ENCODE measurements at places on chromosomes 5 and 9.

- no peak for DNase-seq
These were observed 109.2 kb downstream of the OSTF1 start for GRCh38 chr9:75197561-75197960.

GRCh38 chr5:133817456-133817855 lies 151.0 kb downstream of the C5orf15 start:
- DNase-seq = no peak

- no peak for DNase-seq
These were observed 58.7 kb upstream of the PRR16 start for GRCh38 chr5:120405286-120405864.

GRCh38 chr5:129177451-129177850 lies 82.9 kb downstream of the ISOC1 start:
- DNase-seq = no peak

DNA sequence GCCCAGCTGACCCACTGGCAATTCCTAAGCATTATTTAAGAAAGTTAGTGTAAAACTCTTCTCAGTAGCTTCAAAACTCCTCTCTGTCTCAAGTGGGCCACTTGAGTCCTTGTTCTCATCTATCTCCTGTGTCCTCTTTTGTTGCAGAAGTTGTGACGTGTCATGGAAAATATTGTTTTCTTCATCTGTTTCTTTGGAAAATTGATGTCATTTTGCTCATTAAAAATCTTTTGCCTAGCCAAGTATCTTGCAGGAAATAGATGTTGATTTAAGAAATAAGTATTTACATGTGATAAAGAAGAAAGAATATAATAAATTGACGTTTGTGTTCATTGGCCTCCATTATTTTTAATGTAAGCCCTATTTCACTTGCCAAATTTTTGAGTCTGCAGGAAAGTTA lies 1158.4 kb upstream of the SEMA6A start:
- DNase-seq = no peak

DNA sequence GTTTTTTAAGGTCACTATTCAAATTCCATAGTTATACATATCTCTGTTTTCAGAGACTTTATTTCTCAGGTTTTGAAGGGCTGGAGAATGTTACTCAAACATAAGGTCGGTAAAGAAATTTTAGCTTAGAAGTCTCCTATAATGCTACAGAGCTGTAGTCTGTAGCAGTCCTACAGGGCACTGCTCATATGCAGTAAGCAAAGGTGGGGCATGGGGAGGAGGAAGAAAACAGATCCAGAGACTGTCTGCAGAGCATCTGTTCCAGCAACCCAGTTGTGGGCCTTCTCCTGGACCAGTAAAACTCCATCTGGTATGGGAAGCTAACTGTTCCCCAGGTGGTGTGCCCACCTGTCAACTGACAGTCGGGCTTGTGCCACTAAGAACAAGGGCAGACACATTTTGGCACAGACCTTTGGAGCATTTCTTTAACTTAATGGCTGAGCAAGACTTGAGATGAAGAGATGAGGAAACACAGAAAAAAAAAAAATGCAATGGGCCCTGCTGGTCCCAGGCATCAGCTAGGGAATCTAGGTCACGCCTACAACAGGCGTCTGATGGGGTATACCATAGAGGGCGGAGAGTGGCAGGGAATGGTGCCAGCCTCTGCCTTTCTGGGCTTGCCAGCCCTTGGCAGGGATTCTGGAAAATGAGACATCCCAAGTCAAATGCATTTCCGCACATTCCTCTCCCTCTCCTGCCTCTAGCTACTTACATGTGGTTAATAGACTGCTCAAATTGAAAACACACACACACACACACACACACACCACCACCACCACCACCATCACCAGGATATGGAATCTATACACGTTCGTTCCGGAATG lies 218.9 kb downstream of the ARL15 start:
- DNase-seq = no peak

DNA sequence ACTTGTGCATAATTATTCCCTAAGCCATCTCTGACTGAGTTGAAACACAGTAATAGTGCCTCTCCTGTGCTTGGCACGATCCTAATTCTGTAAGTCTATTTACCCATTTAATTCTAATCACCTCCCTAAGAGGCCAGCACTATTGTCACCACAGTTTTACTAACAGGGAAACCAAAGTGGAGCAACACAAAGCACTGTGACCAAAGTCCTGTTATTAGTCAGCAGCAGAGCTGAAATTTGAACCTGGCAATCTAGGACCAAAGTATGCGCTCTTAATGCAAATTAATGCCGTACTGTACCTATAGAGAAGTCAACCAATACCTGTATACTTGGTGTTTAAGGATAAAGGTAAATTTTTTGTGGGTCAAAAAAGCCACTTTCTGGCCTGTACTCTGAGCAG lies 77.1 kb upstream of the CNTLN start:
- no peak for DNase-seq

- no peak for DNase-seq
These were observed 235.3 kb downstream of the GABRB2 start for GRCh38 chr5:161311146-161311708.

- DNase-seq = no peak
These were observed 439.3 kb upstream of the CTNND2 start for GRCh38 chr5:12343558-12343957.

- no peak for DNase-seq
These were observed 271.3 kb downstream of the ZSWIM6 start for GRCh38 chr5:61603211-61603908.

DNA sequence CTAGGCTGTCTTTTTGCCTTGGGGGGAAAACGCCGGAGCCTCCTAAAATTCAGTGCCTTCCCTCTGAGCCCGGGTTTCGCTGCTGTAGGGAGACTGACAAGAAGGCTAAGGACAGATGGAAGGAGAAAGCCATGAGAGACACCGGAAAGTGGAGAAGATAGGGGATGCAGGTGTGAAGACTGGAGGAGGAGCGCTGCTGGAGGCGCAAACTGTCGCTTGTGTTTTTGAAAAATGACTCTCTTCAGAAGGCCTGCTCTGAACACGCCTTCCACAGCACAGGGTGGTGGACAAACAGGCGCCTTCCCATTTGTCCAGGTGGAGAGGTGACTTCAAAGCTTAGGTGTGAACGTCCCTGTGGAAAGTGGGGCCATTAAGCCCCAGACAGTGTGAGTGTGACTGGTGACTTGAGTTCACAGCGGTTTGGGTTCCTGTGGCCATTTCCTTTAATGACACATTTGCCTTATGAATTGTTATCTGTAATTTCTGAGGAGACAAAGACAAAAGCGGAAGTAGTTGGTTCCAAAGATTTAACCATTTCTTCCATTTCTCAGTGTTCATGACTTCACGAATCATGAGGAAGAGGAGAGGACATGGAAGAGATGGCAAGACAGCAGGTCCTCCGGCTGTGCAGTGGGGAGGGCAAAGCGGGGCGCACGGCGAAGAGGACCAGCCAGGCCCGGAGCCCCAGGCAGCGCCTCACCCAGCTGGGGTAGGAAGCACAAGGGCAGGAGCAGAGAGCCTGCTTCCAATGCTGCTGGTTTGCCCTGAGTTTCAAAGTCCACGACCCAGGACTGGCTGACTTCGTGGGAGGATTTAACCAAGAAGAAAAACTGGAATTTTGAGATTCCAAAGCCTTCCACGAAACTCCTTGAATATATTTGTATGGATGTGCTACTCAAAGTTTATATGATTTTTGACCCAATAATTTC lies 27.8 kb upstream of the SEMA4D start:
- DNase-seq = no peak

DNA sequence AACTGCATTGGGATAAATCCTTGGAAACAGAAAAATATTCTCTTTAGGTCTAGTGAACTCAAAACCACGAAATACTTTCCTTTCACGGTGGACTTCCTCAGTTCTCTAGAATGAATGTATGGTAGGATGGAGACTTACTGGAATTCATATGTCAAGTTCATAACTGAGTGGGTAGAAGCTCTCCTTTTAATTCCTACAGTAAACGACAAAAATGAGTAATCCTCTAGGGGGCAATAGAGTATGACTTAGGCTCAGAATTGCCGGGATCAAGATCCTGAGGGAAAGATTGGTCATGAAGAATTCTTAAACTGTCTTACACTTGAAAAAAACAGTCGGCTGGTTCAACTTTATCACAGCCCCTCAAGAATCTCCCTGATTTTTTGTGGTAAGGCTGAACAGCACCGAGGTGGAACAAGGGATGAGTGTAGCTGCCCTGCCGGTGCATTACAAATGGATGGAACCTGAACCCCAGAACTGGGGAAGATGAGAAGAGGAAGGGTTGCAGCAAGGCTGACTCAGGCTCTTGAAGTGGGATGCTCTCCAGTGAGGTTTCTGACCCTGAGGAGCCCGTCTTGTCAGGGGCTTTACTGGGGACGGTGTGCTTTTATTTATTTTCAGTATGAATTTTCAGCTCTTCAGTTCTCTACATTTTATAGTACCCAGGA lies 14.0 kb upstream of the LOX start:
- no peak for DNase-seq

GRCh38 chr9:96612105-96612965 lies 7.3 kb downstream of the CDC14B start:
- no peak for DNase-seq

DNA sequence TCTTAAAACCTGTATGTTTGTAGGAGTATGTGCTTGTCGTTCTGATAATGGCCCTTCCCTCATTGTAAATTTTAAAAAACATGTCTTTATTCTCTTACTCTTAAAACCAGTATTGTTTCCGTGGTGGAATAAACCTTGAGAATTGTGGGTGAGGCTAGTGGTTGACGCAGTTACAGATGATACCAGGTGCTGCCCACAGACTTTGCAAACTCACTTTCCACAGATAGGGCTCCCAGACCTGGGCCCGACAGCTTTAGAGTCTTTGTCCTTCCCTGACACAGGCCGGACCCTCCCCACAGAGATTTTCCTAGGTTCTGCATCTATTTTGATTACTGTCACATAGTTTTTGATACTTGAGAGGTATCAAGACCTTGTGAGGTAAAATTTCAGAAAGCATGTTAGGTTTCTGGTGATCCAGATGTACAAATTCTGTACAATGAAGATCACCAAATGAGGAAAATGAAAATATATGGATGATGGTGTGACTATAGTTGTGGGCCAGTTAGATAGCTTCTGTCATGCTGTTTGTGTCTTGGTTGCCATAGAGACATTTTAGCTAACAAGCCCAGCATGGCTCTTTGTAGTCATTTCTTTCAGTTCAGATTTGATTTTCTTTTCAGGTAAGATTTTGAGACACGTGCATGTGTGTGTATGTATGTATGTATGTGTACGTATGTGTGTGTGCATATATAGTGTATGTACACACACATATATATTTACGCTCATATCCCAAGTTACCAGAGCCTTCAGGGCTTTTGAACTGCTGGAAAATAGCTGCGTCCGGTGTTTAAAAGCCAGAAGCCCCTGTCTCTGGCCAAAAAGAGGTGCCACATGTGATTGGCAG lies 33.8 kb downstream of the DMRT1 start:
- no peak for DNase-seq

DNA sequence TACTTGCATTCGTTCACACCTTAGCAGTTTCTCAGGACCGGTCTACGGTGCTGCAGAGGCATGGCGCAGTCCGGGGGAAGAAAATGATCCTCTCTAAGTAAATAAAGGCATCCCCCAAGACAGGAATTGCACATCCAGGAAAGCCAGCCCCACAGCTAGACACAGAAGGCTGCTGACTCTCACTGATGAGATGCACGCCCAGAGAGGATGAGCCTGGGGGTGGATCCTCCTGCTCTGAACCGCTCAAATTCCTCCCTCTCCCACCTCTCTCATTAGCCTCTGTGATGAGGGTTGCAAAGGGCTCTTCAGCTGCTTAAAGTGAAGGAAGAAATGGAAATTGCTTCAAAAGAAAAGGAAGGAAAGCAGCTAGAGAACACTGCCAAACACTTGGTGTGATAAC lies 132.4 kb downstream of the TTLL11 start:
- no peak for DNase-seq

DNA sequence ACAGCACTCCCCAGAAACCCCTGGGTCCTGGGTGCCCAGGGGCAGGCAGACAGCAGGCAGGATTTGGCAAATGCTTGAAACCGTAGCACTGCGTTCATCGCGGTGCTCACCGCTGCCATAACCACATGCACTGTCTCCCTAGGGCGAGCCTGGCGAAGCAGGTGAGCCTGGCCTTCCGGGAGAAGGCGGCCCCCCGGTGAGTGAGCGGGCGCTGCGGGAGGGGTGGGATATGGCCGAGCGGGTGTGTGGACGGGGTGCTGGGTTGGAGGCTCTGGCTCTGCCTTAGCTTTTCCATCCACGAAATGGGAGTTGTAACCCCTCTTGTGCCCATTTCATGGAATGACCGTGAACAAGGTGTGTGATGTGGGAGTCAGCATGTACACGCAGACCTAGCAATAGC lies 66.8 kb upstream of the FCN2 start:
- no peak for DNase-seq
